ENCODE measurements at places on chromosomes 7 and 10.

- no peak for DNase-seq
Measured at GRCh38 chr7:112866424-112866823, 76.2 kb upstream of the TMEM168 start.

DNA sequence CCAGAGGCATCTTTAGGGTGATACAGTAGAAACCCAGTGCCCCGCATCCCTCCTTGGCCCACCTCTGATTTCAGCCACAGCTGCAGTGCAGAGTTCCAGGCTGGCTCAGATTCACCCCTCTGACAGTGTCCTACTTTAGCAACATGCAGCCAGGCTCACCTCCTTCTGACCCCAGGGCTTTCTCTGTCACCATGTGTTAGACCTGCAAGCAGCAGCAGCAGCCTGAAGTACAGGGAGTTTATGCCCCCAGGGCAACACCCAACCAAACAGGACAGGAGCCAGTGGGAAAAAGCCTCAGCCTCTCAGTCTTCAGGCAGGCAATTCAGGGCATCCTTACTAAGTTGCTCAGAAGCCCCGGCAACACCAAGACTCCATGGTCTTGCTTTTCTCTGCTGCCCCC lies 109.0 kb upstream of the PLXNA4 start:
- no peak for DNase-seq

GRCh38 chr7:106112972-106113421 lies 885 bp upstream of the SYPL1 start:
- no peak for DNase-seq

GRCh38 chr10:62652564-62652963 lies 152.0 kb upstream of the ADO start:
- no peak for DNase-seq

- no peak for DNase-seq
Measured at GRCh38 chr10:62996925-62997324, 136.2 kb upstream of the NRBF2 start.

DNA sequence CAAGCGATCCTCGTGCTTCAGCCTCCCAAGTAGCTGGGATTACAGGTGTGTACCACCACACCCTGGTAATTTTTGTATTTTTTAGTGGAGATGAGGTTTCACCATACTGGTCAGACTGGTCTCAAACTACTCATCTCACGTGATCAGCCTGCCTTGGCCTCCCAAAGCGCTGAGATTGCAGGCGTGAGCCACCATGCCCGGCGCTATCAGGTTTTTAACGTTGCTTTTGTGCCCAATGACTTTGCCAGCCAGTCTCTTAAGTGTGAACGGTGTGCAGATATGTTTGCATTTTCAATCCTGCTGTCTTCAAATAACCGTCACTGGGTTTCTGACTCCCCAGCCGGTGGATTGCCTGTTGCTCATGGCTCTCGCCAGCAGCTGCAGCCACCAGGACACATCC lies 201.8 kb upstream of the PPP2R2D start:
- no peak for DNase-seq

DNA sequence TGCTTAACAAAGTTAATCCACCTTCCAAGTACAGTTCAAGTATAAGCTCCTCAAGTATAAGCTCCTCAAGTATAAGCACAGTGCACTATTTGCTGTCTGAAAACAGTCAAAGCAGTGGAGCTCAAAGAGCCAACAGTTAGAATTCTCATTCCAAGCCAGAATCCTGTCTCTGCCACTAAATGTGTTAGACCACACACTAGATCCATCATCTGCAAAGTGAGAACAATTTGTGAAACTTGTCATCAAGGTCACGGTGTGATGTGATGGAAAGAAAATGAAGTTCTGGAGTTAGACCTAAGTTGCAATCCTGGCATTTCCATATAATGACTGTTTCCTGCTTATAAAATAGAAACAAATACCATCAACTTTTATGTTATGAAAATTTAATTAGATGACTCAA lies 602.5 kb downstream of the TNS3 start:
- no peak for DNase-seq

DNA sequence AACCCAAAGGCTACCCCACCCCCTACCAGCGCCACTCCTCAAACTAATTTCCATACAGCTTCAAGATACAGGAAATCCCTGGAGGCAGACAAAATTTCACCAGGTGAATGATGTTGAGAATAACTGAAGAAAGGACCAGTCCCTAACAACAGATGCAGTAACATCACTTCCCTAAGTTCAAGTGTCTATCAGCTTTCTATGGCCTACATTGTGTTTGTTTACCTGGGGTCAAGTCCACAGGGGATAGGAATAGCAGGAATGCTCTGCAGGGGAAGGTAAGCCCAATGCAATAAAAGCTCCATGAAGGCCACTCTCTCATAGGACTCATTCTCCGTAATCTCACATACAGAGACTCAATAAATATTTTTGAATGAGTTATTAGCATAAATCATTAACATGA lies 26.9 kb downstream of the FAM13C start:
- DNase-seq, result no peak

DNA sequence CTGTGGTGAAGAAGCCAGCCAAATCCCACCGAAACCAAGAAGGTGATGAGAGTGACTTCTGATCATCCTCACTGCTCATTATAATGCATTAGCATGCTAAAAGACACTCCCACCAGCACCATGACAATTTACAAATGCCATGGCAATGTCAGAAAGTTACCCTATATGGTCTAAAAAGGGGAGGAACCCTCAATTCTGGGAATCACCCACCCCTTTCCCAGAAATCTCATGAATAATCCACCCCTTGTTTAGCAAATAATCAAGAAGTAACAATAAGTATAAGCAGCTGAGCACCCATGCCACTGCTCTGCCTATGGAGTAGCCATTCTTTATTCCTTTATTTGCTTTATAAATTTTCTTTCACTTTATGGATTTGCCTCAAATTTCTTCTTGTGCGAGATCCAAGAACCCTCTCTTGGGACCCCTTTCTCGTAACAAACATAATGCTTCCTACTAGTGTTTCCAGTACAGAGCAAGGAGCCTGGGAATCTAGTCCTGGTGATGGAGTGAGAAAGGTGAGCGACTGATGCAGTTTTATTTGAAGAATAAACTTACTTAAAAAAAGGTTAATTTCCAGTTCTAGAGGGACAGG lies 18.4 kb upstream of the EXOC6 start:
- no peak for DNase-seq

GRCh38 chr10:123385508-123386080 lies 231.4 kb downstream of the BUB3 start:
- no peak for DNase-seq

GRCh38 chr7:130758429-130759056 lies 24.5 kb upstream of the KLF14 start:
- DNase-seq, result peak; percentile 42

DNA sequence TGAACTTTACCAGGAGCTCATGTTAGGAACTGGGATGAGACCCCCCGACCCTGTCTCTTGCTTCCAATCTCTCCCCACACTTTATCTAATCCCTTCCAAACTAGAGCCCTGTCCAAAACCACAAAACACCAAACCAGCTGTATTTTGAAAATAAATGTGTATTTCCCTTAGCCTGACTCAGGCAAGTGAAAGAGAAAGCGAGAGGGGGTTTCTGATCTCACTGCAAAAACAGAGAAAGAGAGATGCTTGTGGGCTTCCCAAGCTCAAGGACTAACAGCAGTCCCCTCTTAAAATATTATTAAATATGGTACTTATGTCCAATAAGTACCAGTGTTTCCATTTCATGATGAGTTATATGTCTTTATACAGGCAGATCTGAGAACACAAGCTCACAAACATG lies 122.0 kb downstream of the AGMO start:
- DNase-seq, result no peak

DNA sequence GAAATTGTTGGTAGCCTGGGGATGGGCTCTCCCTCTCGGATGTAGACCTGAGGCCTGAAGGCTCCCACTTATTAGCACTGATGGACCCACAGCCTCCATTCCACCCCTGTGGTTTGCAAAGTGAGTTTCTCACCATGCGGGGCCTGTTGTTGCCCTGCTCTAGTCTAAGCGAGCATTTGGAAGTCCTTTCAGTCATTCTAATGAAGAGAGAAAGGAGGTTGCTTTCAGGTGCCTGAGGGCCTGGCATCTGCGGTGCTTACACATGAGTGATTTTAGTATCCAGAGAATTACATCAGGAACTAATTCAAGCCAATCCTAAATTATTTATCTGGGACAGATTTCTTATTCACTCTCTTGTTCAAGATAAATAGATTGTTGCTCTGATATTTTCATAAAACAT lies 61.6 kb downstream of the NAMPT start:
- DNase-seq, result no peak

GRCh38 chr7:100677308-100678267 lies 4.0 kb downstream of the GNB2 start:
- DNase-seq, result no peak

DNA sequence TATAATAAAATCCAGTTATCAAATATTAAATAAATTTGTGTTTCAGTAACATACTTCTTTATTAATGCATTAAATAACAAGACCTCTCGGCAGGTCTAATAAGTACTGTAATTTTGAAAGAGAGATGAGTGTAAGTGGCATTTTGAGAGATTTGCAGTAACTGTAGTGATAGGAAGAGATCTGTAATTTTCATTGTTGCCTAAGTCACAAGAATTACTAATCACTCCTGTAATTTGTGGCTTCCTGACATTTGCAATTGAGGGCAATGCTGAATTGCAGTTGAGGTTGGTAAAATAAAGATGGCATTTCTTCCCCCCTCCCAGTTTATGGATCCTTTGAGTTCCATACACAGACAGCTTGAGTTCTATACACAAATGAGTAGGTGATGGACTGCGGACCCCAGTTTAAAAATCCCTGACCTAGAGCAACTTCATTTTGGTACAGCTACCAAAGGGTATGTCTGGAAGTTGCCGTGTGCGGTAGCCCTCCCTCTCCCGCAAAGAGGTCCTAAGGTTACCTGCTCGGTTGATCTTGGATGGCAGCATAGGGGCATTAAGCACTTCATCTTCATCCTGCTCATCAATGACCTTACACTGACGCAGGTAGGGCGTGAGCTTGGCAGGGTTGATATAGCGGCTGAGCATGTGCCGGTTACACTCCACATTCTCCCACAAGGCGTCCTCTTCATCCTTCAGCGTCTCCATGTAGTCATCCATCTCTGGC lies 96.4 kb downstream of the CARD11 start:
- DNase-seq, result no peak

- DNase-seq, result no peak
Measured at GRCh38 chr10:127756264-127756663, 19.3 kb downstream of the FOXI2 start.

DNA sequence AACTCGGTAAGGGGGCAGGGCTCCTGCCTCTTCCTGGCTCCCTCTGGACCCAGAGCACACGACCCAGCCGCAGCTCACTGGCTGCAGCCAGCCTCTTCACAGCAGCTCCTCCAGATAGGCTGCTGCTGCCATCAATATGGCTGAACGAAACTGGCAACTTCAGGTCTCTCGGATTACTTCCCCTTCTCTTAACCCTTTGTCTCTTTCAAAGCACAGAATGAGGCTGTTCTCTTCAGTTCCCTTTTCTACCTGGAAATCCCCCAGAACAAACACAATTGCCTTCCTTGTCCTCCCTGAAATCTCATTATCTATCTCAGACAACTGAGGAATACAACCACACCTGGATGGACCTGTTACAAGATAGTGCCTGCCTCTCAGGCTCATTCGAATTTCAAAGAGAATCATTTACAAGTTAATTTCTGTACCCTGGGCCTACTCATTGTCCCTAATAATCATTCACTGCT lies 193.4 kb upstream of the MBL2 start:
- no peak for DNase-seq

DNA sequence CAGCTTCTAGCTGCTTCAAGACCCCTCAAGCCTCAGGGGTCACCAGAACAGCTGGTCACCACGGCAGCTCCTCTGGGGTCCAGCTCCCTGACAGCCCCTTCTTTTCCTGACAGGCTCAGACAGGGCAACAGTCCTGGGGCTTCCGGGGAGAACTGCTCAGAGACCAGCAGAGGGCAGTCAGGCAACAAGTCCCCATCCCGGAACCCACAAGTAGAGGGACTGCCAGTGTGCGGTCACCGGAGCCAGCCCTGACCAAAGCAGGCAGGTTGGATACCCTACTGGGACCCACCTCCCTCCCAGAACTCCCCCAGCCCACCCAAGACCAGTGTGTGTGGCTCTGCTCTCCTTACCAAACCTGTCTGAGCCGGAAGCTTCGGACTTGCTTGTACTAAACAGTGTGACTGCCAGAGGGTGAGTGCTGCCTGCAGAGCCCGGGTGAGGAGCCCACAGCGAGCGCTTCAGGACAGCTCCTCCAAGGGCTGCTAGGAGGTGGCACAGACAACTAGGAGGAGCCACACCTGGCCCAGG lies 40.3 kb downstream of the YKT6 start:
- DNase-seq, result peak; percentile 64

DNA sequence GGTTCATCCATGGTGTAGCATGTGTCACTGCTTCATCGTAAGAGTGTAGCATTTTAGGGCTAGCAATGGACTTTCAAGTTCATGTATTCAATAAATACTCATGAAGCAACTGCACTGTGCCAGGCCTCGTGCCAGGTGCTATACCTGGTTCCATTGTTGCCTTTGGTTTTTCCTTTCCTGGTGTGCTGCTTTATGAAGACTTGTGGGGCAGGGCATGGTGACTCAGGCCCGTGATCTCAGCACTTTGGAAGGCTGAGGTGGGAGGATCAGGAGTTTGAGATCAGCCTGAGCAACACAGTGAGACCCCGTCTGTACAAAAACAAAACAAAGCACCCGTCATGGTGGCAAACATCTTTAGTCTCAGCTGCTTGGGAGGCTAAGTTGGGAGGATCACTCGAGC lies 2.2 kb upstream of the CPA4 start:
- DNase-seq, result no peak

DNA sequence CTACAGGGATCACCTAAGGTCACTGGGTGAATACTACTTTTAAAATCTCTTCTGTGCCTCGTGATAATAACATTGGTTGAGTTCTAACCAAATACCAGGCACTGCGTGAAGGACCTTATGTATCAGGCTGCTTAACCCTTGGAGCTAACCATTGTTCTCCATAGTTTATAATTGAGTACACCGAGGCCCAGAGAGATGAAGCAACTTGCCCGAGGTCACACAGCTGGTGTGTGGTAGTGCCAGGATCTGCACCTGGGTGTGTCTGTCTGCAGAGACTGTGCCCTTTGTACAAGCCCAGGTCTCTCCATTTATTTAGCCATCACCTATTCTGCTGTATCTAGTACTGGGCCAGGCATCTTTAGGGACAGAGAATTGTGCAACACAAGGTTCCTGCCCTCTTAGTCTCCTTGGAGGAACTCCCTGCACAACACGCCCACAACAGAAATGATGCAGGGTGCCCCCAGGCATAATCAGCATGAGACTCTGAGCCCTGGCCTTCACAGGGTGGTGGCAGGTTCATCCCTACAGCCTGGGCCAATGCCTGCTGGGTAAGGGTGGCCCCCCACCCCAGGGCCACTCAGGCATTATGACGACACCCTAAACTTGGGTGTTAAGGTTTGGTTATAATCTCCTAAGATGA lies 31.5 kb downstream of the UNC5B start:
- no peak for DNase-seq

GRCh38 chr7:17706734-17707133 lies 233.6 kb downstream of the SNX13 start:
- DNase-seq, result peak; percentile 30

All from CD4-positive, alpha-beta T cell treated with Interleukin-12 subunit alpha and Interleukin-12 subunit beta, for 1 hour (primary cell).